ENCODE measurements at places on chromosomes 12 and 14. TPM values are rescaled to one million over a fixed set of nuclear protein-coding genes. Genes with fewer than 3 reads are reported as not detected.

ACSS3 gene
- total RNA-seq = 38.7 TPM

FGF23 gene
- 0.06 TPM for total RNA-seq

CYP27B1 gene
- 1.1 TPM for total RNA-seq

SUOX gene
- 30.5 TPM for total RNA-seq

PAX9 gene
- 0.53 TPM for total RNA-seq

TMEM119 gene
- 29.7 TPM for total RNA-seq

TAS2R31 gene
- 18.9 TPM for total RNA-seq

SMOC1 gene
- 3.9 TPM for total RNA-seq

TGFB3 gene
- 16.5 TPM for total RNA-seq

HOXC6 gene
- total RNA-seq = 17.0 TPM

PTPRB gene
- total RNA-seq = 40.4 TPM

LRRC43 gene
- total RNA-seq = 5.3 TPM
